Caudate nucleus (tissue), 63 donors: ENCODE measurements at places on chromosomes 6 and 20.

DNA sequence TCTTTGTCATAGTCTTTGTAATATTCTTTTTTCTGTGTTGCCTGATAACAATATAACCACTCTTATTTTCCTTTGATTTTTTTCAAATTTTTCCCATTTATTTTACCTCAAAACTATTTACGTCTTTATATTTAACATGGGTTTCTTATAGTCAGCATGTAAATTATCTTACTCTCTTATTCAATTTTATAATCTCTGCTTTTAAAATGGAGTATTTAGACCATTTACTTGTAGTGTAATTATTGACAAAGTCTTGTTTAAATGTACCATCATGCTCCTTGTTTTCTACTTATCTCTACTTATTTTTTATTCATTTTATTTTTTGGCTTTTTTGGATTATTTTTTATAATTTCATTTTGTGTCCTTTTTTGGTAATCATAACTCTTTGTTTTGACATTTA is 476.5 kb upstream of the MAP3K7 start:
- DNase-seq = no peak

- no peak for DNase-seq
Measured at GRCh38 chr6:19865178-19865577, 28.0 kb downstream of the ID4 start.

DNA sequence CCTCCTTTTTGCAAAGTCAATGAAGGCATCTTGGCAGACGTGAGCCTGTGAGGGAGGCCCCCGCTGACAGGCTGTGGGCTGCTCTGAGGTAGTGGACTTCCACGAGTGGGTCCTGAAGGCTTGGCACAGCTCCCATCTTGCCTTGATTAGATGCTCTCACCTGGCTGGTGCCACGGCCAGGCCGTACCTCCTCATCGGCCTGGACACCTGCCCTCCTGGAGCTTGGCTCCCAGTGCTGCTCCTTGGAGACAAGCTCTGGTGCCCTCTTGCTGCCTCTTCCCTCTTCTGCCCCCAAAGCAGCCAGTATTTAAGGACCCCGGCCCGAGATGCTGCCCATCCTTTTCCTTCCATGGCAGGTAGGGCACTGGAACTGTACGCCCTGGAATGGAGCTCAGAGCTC is 93.5 kb downstream of the ERMARD start:
- no peak for DNase-seq

GRCh38 chr6:158207422-158207788 is 39.3 kb downstream of the GTF2H5 start:
- DNase-seq = no peak

DNA sequence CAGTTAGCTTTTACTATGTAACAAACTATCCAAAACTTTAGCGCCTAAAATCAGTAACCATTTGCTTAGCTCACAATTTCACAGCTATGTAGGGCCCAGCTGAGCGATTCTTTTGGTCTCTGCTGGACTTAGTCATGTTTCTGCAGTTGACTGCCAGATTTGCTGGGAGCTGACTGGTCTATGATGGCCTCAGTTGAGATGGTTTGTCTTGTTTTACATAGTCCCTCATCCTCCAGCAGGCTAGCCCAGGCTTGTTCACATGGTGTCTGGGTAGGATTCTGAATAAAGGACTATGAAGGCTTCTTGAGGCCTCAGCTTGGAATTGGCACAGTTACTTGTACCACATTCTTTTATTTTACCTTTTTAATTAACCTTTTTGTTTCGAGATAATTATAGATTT is 247.8 kb upstream of the CHD6 start:
- no peak for DNase-seq

GRCh38 chr6:73728548-73729205 is 32.7 kb downstream of the CD109 start:
- no peak for DNase-seq

- no peak for DNase-seq
Measured at GRCh38 chr6:73515204-73515655, 5.6 kb downstream of the EEF1A1 start.

DNA sequence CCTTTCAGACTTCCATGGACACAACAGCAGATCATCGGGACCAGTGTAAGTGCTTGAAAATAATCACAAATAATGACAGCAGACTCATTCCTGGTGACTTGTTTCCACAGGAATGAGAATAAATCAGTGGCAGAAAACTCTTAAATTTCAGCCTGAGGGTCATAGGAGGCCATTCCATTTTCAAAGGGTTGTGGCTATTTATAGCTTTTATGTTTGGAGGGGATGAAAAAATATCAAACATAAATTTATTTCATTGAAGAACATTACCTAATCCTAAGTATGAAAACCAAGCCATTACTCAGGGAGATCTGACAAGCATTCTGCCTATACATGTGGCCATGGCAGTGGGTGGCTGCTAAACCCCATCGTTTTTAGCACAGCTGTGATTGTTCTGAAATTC is 173.6 kb upstream of the CNR1 start:
- no peak for DNase-seq

- no peak for DNase-seq
Measured at GRCh38 chr6:158500016-158500735, 59.7 kb upstream of the TMEM181 start.

GRCh38 chr6:145147981-145148749 is 587.2 kb downstream of the EPM2A start:
- no peak for DNase-seq

GRCh38 chr20:11776687-11777086 is 141.0 kb upstream of the BTBD3 start:
- no peak for DNase-seq

GRCh38 chr20:10537850-10538480 is 102.9 kb downstream of the SLX4IP start:
- no peak for DNase-seq

GRCh38 chr6:110484321-110484720 is 7.9 kb upstream of the SLC22A16 start:
- DNase-seq = no peak

- no peak for DNase-seq
Measured at GRCh38 chr6:136673571-136673970, 118.7 kb downstream of the MAP3K5 start.

DNA sequence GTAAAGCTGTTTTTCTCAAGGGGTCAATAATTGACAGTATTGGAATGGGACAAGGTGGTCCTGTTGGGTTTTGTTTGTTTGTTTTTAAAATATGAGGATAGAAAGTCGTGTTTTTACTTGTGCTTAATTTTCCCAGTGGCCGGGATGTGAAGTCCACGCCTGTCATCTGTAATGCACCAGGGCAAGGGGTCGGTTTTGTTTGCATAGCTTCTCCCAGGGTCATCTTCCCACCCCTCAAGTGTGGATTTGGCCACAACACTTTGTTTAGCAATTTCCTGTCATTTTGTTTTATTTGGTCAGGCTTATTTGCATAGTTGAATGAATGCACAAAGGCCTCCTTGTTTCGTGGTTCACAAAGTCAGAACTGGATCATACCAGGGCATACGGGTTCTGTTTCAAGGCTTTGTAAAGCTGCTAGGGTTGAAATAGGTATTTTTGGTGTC is 29.8 kb downstream of the SYNJ2 start:
- no peak for DNase-seq

DNA sequence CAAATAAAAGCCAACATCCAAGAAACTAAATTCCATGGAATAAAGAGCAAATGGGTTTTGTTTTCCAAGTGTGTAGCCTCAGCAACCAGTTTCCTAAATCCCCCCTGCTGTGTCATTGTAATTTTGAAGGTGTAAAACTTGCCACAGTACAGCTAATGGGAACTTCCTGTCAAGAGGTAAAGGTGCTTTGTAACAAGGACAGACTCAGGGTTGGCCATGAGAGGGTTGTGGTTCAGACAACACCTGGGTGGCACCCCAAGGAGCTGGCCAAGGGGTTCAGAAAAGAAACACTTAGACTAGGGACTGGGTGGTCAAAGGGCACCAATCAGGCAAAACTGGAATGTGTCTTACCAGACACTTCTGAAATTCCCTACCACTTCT is 52.4 kb upstream of the LYRM2 start:
- no peak for DNase-seq

DNA sequence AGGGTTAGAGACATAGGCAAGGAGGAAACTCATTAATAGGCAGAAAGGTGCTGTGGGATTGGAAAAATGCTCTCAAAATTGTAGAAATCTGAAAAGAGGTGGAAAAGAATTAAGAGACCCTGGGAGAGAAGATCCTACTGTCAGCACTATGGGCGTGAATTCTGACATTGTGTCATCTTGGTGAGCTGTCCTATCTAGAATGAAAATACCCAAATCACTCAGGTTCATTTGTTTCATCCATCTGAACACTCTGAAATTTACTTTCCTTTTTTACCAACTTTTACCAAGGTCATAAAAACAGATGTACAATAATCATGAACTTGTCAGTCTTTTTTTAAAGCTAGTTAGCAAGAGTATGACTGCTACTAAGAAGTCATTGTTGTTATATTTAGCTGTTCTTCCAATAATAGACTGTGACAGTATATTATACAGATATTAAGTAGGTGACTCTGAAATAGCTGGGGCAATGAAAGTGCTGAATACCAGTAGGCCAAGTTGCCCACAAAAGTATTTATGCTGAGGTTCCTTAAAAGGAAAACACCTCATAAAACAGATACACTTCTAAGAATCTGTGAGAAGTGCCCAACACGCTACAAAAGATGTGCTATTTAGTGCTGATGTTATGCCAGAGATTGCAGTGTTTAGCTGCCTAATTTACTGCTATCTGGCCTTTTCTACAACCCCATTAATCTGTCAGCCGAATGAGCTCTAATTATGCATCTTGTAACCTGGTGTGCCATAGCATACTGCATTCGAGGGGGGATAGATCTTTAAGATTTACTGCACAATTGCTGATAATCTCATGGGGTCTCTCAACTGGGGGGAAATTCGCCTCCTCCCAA is 217.5 kb upstream of the SUPT3H start:
- DNase-seq = no peak
